ENCODE measurements at places on chromosomes 12 and 14.

DNA sequence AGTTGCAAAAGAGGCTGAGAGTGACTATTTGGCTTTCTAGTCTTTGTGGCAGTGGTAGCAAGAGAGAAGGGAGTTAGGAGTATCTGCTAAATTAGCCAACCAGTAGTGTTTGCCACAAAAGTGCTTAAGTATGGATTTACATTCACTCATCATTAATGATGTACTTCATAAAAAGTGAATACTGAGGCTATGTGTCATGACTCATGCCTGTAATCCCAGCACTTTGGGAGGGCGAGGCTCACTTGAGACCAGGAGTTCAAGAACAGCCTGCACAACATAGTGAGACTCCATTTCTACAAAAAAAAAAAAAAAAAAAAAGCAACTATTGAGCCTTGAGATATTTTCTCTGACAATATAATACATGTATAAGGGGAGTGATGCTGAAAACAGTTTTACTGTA, 36.8 kb downstream of the CCDC177 start:
- no peak for DNase-seq

GRCh38 chr12:293199-293598, 30.6 kb upstream of the SLC6A13 start:
- no peak for DNase-seq

GRCh38 chr14:103483600-103483999, 39.0 kb downstream of the CKB start:
- no peak for DNase-seq

GRCh38 chr14:103068351-103069073, 11.2 kb upstream of the CDC42BPB start:
- no peak for DNase-seq

DNA sequence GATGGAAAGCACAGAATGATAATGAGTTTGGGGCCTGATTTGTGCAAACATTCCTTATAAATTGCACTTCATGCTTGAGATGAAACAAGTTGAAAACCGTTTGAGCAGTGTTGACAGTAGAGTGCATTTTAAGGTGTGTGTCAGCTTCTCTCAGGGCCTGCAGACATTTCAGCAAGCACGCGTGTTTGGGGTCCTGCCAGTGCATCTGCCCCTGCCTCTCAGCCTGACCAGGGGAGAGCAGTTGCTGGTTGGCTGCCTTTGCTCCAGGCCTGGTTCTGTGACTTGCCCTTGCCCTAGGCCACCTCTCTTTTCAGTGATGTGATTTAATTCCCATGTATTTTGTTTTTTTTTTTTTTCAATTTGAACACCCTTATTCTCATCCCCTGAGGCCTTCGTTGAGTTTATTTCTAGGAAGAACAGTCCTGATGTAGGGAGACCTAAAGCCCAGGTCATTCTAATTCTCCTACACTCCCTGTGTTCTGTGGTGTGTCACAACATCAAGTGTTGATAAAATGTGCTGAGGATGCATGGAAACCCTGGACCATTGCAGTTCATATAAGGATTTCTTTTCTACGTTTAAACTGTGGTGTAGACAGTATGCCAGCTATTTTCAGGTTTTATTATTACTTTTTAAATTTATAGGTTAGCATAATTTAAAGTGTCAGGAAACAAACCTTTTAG, 40.1 kb upstream of the AMN start:
- no peak for DNase-seq

- no peak for DNase-seq
Measured at GRCh38 chr14:98578204-98578603, 693.8 kb downstream of the BCL11B start.

DNA sequence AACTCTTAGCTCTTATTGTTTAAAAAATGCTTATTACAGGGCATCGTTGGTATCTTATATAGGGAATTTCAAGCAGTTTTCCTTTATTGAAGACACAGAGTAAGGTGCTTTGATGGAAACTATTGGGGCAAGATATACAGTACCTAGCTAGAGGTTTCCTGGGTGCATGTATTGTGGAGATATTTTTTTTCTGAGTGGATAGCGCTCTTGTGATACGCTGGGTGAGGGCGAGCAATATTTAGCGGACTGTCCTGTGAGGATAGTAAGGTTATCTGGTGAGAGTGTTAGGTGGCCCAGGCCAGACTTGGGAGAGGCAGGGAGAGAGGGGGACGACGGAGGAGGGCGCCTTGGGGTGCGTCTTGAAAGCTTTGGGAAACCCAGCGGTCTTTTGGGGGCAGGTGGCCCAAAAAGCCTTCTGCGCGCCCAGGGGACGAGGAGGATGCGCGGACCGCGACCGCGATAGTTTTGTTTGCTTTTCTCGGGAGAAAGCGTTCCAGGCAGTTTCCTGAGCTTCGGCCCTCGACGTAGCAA, 596 bp upstream of the BICD1 start:
- DNase-seq, result no peak

DNA sequence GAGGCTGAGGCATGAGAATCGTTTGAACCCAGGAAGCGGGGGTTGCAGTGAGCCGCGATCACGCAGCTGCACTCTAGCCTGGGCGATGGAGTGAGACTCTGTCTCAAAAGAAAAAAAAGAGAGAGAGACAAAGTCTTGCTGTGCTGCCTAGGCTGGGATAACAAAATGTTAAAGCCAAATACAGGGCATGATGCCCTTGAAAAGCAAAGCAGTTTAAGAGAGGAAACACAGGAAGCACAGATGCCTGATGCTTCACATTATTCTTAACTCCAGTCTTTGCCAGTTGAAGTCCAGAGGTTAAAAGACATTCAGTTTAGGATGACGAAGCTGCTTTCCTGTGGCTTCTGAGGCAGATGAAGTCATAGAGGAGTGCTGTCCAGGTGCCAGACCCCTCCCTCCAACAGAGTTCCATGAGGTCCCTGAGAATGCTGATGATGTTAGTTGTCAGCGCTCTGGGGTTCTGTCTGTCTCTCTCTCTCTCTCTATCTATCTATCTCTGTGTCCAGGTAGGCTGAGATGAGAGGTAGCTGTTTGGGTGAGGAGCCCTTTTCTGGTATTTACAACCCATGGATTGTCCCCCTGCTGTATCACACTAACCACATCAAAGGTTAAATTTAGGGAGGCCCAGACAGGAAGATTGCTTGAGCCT, 4.9 kb upstream of the MRPL52 start:
- DNase-seq, result no peak

DNA sequence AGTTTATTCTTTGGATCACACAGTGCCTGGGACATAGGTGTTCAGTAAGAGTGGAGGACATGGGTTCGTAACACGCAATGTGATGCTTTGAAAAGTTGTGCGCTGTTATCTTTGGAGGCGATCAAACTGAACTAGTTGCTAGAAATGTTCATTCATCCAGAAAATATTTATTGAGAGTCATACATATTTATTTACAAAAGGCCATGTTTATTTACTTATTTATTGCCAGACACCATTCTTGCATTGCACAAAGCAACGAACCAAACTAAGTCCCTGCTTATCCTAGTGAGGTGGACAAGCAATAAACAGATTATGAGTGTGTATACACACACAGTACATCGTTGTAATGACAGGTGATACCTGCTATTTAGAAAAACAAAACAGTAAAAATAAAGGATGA, 12.6 kb downstream of the BHLHE41 start:
- DNase-seq, result no peak

GRCh38 chr12:122951979-122952892, 14.0 kb downstream of the ABCB9 start:
- DNase-seq, result peak; percentile 69

- DNase-seq, result no peak
Measured at GRCh38 chr12:65818454-65819382, 5.6 kb upstream of the HMGA2 start.

DNA sequence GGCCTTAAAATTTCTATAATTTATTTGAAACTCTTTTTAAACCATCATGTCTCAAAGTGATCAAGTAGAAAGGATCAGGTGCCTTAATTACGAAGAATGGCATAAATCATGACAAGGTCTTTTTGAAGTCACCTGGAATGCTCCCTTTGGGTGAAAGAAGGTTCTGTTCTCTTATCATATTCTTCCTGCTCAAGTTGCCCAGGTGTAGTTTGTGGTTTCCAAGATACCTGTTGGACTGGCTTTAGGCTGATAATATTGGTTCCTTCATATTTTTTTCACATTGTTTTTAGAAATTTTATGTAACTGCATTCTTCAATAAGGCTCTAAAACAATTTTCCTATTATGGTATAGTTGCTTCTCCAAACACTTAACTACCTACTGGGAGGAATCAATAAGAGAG, 29.2 kb downstream of the RASSF3 start:
- DNase-seq, result no peak

DNA sequence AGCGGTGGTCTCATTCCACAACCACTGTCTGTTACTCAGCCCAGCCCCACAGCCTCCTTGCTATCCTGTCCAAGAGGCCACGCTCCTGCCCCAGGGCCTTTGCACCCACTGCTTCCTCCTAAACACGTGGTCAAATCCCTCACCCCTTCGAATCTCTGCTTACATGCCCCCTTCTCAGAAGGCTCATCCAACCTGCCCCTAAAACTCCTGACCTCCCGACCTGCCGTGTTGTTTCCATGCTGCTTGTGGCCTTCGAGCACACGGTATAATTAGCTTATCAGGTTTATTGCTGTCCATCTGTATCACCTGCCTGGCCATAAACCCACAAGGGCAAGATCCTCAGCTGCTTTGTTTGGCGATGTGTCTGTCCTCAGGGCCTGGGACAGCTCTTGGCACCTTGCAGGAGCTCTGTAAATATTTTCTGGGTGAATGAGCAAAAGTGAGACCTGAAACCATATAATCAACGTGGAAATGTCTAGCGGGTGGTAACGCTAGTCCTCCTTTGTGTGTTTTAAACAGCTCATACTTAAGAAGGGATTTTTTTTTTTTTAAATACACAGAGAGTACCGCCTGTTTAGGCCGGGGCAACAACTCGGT, 36.0 kb downstream of the SCARB1 start:
- no peak for DNase-seq

DNA sequence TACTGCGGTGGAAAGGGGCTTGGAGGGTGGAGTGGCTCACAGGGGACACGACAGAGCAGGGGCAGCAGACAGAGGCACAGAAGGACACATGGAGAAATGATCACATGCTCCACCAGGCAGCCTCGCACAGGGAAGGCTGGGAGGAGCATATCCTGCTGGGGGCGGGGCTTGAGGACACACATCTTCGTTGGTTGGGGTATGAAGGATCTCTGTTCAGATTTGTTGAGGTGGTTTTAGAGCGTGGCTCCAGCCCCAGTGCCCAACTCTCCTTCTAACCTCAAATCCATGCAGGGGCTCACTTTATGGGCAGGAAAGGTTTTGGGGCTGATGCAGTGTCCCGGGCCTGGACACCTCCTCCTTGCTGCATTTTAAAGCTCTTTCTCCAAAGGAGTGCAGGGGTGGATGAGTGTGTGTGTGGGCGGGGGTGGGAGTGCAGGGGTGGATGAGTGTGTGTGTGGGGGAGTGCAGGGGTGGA, 733 bp upstream of the P3H3 start:
- peak; percentile 42 for DNase-seq

Data from activated naive CD8-positive, alpha-beta T cell treated with anti-CD3 and anti-CD28 coated beads for 36 hours (primary cell).